ENCODE measurements at places on chromosomes 3 and 15.
A peak's percentile ranks its signal among the peaks of the same experiment; 100 is the strongest.

DNA sequence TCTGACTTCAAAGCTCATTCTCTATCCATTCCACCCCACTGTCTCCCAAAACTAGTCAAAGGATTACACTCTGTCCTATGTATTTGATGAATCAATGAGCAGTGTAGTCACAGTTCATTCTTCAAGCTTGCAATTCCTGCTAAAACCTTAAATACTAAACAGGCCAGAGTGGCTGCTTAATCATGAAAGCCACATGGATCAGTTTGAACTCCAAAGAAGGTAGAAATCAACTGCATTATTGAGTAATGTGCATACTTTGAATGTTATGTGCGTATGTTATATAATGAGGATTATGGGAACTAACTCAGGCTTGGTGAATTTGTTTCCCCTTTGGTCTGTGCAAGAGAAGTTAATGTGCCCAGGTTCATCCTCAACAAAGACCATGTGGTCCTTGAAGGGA, 45.4 kb downstream of the PRICKLE2 start:
- no peak for DNase-seq

- no peak for DNase-seq
Observed at GRCh38 chr3:40602778-40603385, 78.1 kb downstream of the ZNF621 start.

GRCh38 chr3:18446149-18446825, 21.1 kb upstream of the SATB1 start:
- no peak for DNase-seq

GRCh38 chr3:111351334-111351733, 190.7 kb upstream of the CD96 start:
- no peak for DNase-seq

GRCh38 chr3:105214590-105214989, 152.1 kb upstream of the ALCAM start:
- no peak for DNase-seq

DNA sequence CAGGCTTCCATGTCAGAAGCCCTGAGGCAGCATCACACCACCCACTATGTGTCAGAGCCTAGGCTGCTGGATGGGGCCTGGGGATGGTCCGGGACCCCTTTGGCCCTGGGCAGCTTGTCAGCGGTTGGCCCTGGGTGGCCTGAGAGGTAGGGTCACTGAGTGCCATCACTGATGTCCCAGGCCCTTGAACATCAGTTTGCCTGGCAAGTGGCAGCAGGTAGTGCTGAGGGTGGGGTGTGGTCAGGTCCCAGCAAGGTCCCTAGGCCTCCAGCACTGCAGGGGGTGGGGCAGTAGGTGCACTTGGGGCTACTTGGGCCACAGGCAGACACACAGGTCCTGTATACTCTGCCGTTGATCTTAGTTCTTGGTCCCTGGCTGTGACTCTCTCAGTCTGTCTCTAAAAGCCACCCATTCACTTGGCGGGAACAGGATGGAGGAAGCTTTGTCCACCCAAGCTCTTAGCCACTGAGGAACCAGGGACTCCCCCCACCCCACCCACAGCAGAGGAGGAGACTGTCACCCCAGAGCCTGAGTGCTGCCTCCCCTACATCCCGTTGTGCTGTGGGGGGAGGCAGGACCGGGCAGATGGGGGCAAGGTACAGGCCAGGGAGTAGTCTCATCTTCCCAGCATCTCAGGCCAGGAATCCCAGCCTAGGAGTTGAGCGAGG, 5.8 kb downstream of the GNAI2 start:
- DNase-seq, result no peak

DNA sequence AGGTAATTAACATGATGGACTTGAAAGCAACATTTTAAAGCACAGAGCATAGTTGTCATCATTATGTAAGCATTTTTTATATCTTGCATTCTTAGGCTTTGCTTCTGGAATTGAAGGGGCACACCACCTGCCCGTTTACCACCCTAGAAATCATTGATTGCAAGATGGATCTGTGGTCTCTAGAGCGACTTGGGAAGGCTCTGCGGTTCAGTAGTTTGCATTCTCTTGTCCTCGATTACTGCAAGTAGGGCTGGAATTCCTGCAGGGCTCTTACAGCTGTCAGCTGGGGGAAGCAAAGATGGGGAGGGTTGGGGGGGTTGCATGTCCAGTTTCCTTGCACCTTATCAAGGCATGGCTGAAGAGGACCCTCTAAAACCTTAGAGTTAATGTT, 56.7 kb upstream of the RNF7 start:
- DNase-seq, result no peak

GRCh38 chr3:146542978-146543377, 1.4 kb downstream of the PLSCR1 start:
- DNase-seq, result no peak

DNA sequence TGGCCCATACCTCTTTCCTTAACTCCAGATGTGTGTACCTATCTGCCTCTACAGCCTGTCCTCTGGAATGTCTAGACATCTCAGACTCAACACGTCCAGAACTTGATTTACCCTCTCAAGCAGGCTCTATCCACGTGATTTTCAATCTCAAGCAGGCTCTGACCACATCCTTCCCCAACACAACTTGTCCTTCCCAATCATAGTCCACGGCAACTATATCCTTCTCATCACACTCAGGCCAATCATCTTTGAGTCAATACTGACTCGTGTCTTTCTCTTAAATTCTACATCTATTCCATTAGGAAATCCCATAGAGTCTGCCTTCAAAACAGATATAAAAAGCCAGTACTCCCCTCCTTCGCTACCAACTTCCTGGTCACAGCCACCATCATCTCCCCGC, 70.4 kb downstream of the FOXP1 start:
- no peak for DNase-seq

DNA sequence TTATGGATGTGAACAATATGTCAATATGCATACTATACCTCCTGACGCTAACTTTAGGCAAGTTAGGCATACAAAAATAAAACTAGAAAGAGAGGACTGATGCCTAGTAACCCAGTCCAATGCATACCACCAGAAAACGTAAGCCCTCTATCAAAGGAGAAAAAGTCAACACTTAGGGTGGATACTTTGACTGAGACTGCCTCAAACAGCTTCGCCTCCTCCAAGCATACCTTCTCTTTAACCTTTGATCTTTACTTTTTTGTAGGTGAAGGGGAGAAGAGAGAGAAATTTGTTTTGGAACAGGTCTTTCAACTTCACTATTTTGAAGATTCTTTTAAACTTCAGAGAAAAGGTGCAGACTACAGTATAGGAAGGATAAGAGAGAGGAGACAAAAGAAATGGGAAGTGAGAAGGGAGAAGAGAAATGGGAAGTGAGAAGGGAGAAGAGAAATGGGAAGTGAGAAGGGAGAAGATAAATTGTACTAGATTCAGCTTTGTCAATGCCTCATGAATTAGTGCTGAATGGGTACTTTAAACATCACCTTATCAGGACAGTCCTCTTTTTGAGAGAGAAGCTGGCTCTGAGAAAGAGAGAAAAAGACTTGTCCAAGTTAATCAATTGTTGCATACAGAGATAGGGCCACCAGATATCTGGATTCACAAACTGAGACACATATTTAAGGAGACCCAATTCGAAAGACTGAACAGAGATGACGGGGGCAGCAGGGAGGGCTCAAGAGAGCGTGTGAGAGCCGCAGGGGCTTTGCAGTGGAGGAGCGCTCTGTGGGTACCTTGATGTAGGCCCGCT, 1.0 kb downstream of the P3H2 start:
- DNase-seq, result no peak

DNA sequence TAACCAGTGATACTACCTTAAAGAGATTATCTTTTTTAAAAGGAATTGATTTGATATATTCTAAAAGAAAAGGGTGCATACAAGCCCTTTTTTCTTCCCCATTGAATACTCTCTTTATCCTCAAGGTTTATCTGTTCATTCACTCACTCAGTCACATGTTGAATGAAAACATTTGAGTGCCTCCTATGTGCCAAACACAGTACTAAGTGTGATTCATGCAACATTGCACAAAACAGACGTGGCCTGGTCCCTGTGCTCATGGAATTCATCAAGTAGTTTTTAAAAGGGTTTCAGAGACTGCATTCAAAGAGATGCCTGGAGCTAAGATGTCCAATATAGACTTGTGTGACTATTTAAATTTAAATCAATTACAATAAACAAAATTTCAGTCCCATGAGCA, 462.2 kb upstream of the MDFIC2 start:
- no peak for DNase-seq

GRCh38 chr3:71358243-71358642, 225.3 kb downstream of the FOXP1 start:
- no peak for DNase-seq

DNA sequence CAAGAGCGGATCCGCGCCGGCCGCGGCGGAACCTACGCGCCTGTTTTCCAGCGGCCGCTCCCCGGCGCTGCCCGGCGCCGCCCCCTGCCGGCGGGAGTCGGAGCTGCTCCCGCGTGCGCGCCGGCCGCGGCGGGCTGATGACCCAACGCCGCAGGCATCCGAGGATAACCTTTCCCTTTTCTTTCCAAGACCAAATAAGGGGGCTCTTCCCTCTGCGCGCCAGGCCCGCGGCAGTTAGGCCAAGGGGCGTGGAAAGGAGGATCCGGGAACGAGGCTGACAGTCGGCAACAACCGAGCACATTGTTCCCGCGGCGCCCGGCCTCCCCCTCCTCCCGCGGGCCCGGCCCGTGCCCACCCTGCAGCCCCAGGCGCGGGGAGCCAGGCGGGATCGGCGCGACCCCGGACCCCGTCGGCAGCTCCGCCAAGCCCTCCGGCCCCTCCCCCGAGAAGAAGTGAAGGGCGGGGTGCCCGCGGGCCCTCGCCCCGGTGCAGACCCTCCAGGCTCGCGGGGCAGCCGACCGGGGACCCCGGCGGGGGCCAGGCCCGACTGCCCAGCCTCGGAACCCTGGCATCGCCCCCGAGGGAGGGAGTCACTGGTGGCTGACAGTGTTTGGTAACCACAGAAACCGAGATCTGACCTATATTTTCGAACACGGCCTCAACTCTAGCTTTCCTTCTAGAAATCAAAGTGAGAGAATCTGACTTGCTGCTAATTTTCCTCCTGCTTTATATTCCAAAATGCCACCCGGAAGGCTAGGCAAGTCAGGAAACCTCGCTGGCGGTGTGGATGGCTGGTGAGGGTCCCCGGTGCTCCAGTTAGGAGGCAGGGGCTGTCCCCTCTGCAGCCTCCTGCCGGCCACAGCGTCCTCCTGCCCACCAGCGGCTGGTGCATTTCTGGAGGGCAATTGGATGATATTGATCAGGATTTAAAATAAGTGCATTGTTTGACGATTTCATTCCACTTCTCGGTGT, 45.6 kb upstream of the SYNM start:
- peak; percentile 23 for DNase-seq

GRCh38 chr3:151964743-151965142, 91.3 kb downstream of the SUCNR1 start:
- no peak for DNase-seq

- peak; percentile 16 for DNase-seq
Observed at GRCh38 chr15:90388462-90389380, 679 bp downstream of the IQGAP1 start.

GRCh38 chr3:120552184-120553172, 43.7 kb upstream of the NDUFB4 start:
- DNase-seq, result no peak

DNA sequence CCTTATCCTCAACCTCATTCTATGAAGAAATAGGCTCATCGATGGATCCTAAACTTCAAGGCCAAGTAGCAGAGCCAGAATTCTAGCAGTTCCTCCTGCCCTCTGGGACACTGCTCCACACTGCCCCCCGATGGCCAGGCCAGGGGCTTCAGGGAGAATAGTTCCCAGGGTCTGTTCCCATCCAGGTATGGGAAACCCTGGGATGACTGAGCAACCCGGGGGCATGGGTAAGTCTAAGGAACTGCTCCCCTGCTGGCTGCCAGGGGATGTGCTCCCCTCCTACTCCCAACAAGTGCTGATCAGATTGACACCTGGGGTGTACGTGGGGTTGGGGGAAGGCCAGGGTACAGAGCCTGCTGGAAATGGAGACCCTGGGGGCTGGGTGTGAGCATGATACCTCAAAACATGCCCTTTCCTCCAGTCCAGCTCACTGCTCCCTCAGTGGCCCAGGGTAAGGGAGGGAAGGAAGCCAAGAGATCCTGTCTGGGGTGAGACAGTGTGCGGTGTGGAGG, 7.6 kb downstream of the ULK3 start:
- peak; percentile 37 for DNase-seq

GRCh38 chr15:40146037-40146436, 14.8 kb upstream of the BUB1B start:
- DNase-seq, result no peak

- no peak for DNase-seq
Observed at GRCh38 chr3:186493525-186494255, 50.5 kb downstream of the CRYGS start.

GRCh38 chr3:117407317-117407716, 697.7 kb downstream of the TUSC7 start:
- DNase-seq, result no peak

- DNase-seq, result no peak
Observed at GRCh38 chr3:171646357-171647133, 163.7 kb downstream of the PLD1 start.

GRCh38 chr3:20984594-20985205, 766.3 kb downstream of the ZNF385D start:
- DNase-seq, result no peak

GRCh38 chr3:140842984-140843649, 98.5 kb upstream of the SLC25A36 start:
- no peak for DNase-seq

DNA sequence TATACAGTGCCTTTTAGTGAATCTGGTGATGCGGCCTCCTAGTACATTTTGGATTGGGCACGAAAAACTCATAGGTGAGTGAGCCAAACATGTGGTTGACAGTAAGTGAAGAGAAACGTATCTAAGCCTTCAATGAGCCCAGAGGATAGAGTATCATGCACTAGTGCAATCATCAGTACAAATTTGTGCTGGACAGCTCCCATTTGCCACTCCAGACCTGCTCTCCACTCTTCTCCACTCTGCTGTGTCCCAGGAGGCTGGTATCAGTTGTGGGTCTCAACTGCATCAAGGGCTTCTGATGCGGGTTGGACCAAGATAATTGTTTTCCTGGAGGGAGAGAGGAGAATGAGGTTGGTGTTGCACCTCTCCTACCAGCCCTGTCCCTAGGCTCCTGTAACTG, 9.1 kb upstream of the RASGRF1 start:
- no peak for DNase-seq

DNA sequence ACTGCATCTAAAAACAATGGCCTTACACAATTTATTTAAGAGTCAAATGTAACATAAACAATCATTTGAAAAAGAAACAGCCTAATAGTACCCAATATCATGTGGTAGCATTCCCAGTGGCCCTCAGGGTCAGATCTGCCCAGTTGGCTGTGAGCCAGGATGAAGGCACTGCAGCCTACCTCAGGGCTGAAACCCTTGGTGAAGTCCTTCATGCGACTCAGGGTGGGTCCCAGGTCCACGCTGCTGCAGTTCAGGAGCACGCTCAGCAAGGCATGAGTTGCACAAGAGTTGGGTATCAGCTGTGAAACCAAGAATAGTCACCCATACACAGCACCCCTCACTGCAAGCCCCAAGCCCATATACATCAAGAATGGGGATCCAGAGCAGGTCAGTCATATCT, 37.1 kb downstream of the SEMA3G start:
- DNase-seq, result no peak

DNA sequence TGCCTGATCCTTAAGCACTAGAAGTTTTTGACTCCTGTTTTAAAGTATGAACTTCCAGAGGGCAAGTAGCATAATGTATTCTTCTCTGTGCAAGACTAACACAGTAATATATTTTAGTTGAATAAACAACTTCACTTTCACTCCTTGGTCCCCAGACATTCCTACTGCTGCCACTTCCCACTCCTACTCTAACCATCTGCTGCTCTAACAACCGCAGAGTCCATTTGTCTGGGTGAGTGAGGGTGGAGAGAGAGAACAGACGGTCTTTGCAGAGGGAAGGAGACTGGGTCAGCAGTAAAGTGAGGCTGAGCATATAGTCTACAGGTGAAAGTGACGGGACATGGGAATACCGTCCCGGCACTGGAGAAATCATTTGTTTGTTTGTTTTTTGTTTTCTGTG, 301.0 kb upstream of the SLCO3A1 start:
- no peak for DNase-seq
